Stimulated activated CD8-positive, alpha-beta memory T cell treated with anti-CD3 and anti-CD28 coated beads, Interleukin-2, amount 100 ng/mL, for 1 hour (primary cell): ENCODE measurements at places on chromosomes 2 and 18.

DNA sequence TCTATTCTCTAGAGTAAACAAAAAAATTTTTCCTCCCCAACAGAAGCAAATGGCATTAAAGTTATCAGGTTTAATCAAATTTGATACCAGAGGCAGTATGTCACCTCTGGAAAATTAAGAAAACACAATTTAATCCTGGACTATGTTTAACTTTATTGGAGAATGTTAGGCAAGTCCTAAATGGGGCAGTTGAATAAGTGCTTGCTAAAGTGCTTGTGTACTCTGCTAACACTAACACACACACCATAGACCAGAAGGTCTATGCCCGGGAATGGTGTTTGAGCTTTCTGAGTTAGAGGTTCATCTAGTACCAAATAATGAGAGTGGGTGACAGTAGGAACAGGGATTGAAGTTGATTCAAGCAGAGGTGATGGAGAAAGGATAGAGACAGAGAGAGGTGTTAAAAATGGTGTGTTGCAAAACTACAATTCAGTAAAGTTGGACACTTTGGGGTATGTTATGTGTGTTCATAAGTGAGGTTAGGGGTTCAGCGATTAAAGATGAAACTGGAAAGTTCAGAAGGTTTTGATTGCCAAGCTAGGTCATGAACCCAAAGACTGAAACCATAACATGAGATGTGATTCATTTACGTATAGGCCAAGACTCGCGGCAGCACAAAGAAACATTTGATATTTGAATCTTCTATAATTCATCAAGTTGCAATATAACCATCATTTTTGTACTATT, 40.5 kb upstream of the PEX13 start:
- no peak for DNase-seq

DNA sequence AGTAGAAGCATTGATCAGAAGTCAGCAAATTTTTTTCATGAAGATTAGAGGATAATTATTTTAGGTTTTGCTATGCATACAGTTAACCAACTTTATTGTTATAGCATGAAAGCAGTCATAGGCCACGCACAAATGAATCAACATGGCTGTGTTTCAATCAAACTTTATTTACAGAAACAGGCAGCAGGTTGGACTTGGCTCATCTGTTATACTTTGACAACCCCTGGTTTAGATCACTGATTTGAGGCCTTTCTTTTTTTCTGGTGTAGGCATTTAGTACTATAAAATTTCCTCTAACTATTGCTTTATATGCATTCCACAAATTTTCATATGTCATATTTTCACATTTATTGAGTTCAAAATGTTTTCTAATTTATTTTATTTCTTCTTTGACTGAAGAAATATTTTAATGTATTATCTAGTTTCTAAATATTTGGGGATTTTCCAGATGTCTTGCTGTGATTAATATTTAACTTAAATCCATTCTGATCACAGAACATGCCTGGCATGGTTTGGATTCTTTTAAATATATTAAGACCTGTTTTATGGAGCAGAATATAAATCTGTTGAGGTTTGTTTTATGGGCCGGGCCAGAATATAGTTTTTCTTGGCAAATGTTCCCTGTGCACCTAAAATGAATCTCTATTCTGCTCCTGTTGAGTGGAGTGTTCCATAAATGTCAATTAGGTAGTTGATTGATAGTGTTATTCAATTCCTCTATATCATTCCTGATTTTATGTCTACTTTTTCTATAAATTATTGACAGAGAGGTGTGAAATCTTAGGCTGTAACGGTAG, 116.3 kb upstream of the KLHL29 start:
- no peak for DNase-seq

GRCh38 chr2:188631037-188631809, 339.5 kb downstream of the GULP1 start:
- no peak for DNase-seq

DNA sequence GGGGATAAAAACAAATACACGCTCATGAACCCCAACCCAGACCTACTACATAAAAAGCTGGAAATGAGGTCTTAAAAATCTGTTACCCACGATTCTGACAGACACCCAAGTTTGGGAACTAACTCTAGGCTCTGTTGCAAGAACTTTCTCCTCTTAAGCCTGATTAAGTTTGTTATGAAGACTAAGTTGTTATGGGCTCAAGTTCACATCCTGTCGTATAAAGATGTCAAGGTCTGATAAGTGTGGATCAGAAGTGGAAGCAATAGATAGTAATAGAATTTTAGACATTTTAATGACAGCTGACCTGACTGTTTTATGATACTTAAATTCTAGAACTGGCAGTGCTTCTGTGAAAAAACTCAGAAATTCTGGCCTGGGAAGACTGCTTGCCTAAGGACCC, 43.2 kb downstream of the LPIN2 start:
- no peak for DNase-seq

DNA sequence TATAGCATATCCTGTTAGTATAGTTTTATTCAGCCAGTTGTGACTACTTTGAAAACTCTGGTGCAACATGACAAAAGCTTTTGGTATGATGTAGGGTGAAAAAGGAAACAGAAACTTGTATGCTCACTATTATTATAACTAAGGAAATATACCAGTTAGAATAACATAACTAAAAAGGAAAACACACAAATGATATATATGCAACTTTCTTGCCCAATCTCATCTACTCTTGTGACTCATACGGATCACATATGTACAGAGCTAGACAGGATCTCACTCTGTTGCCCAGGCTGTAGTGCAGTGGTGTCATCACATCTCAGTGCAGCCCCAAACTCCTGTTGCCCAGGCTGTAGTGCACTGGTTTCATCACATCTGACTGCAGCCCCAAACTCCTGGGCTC, 12.4 kb upstream of the TLK1 start:
- no peak for DNase-seq
